GM12891 (cell line): ENCODE measurements at places on chromosomes 3 and 15.

GRCh38 chr3:125022206-125022605 is 33.6 kb downstream of the HEG1 start:
- no peak for DNase-seq

- no peak for DNase-seq
Observed at GRCh38 chr15:63310646-63311045, 33.2 kb downstream of the APH1B start.

DNA sequence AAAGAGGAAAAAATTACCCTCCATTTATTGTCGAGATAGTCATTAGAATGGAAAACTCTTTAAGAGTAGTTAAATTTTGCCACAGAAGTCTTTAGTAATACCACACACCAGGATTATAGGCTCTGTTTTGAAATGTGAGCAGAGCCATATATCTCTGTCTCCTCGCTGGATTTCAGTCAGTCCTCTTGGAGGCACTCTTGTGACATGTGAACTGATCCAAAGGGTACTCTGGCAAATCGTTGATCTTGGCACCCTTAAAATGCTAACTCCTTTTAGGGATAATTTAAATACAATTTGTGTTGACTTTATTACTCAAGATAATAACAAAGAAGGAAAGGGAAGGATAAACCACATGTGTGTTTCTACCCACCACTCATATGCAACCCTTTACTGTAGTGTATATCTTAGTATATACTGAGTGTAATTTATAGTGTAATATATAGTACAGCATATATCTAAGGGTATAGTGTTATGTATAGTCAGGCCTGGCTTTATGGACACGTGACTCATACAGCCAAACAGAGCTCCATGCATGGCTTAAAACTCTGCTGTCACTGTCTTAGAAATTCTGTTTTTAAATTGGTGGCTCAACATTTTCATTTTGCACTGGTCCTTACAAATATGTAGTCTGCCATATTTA is 12.3 kb upstream of the KPNA4 start:
- DNase-seq: no peak

DNA sequence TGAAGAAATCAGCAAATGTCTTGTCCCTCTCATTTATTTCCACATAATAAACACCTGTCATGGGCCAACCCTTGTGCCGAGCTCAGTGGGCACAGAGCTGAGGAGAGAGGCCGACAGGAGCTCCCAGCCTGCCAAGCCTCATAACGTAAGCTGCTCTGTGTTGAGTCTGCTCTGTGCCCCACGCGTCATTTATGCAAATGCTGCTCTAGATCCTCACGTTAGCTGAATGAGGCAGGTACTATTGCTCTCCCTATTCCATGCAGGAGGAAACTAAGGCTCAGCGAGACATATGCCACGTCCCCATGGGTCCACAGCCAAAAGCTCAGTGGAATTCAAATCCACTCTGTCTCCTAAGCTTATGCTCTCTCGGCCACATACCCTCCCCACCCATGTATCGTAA is 41.5 kb downstream of the EFCAB12 start:
- no peak for DNase-seq

DNA sequence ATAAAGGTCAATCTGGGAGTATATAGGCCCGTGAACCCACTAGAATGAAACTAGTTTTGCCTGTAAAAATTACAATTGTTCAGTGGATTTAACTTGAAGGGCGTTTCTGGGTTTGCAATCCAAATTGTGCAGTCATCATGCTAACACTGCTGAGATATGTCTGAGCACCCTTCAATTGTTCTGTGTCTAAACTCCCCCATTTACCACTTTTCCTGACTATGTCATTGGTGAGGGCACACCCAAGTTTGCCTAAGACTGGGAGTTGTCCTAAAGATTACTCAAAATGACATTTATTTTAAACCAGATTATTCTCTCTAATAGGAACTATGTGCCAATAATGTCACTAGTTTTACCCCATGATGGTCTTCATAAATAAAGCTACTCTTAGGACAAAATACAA is 54.6 kb downstream of the EMC4 start:
- no peak for DNase-seq

GRCh38 chr3:18725668-18726407 is 300.7 kb upstream of the SATB1 start:
- DNase-seq: no peak

- DNase-seq: no peak
Observed at GRCh38 chr3:152302521-152303021, 33.8 kb downstream of the MBNL1 start.

GRCh38 chr3:144502402-144502801 is 530.8 kb downstream of the DIPK2A start:
- DNase-seq: no peak

- no peak for DNase-seq
Observed at GRCh38 chr3:177618873-177619733, 421.8 kb upstream of the TBL1XR1 start.

DNA sequence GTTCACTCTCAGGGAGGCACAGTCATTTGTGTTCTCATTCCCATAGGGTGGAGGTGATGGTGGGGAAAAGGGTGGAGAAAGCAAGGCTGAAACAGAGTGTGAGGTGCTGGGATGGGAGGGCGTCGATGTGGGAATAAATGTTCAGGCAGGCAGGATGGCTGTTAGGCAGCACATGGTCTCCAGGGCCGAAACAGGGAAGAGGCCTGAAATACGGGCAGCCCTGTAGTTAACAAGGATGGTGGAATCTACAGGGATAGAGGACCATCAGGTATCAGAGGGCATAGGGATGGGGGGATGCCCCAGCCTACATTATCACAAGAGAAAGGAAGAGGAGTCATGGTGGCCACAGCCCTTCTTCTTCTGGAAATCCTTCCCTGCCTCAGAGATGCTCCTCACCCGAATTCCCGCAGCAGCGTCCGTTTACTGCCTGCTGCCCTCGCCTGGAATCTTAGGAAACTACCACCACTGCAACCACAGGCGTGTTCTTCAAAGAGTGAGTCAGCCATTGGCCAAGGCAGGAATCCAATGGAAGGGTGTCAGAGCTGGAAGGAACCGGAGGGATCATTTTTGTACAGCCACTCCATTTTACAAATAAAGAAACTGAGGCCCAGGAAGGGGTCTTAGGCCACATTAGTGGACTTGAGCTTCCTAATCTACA is 49.7 kb upstream of the POMGNT2 start:
- DNase-seq: no peak

- DNase-seq: peak; percentile 65
Observed at GRCh38 chr3:43378066-43378935, 92.0 kb downstream of the SNRK start.

GRCh38 chr15:44532689-44533088 is 4.3 kb upstream of the EIF3J start:
- DNase-seq: no peak

DNA sequence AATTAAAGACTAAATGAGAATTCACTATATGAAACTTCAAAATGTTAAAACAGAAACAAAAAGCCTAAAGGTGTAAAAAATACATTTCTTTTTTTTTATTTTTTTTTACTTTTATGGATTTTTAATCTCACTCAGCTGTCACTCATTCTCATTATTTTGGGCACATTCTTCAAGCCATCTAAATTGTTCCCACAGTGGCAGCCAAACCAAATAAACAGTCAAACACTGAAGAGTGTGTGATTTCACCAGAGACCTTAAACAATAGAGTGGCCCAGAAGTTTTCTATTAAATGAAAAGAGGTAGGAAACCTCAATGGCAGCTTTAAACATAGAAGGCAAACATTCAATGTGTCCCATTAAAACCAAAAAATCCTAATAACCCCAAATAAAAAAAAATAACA is 616.1 kb downstream of the OTOL1 start:
- no peak for DNase-seq

GRCh38 chr15:45918839-45919238 is 284.0 kb downstream of the SQOR start:
- DNase-seq: no peak
